ENCODE measurements at places on chromosomes 13 and 19.

DNA sequence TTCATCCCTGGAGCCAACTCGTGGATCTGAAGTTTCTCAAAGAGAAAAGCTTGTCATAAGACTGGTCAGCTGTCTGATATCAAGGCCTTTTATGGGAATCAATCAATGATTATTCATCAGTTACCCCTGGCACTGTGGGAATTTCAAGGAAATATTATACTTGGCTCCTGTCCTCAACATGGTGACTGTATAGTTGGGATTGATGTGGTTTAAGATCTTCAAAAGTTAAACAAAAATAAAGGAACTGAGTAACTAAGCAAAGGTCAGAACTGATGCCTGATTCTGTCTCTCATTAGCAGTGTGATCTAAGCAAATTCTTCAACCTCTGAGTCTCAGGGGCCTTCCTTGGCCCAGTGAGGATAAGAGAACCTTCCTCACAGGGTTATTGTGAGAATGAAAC, 22.2 kb upstream of the SERPINE3 start:
- DNase-seq = no peak

- no peak for DNase-seq
These were observed 126.7 kb downstream of the ABCC4 start for GRCh38 chr13:95174517-95174916.

DNA sequence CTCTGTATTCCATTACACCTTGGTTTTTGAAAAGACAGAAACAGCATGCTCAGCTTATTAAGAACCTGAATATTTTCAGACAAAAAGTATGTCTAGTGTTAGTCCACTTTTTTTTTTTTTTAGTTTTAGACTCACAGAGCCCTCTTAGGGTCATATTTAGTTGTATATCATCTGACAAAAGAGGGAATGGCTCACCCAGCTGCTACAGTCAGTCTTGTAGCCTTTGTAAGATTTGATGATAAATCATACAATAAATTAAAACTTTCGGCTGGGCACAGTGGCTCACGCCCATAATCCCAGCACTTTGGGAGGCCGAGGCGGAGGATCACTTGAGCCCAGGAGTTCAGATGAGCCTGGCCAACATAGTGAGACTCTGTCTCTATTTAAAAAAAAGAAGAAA, 43.7 kb upstream of the LDLR start:
- DNase-seq = no peak

- no peak for DNase-seq
These were observed 2.7 kb upstream of the RASAL3 start for GRCh38 chr19:15466851-15467733.

GRCh38 chr13:79060216-79060615, 345.8 kb downstream of the RBM26 start:
- no peak for DNase-seq

DNA sequence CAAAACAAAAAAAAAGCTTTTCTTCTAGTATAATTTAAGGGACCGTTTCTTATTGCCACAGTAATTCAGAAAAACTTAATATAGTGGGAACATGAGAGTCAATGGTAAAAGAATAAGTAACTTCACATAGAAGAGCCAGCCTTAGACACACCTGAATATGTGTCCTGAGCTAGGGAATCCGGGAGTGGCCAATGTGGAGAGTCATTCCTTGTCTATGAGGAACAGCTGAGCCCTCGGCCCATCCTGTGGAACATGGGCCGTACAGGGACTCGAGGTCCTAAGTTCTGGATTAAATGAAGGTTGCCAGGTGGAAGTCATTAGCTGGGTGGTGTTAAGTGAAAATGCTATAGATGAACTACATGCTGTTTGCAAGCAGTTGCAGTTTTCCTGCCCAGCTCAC, 32.2 kb downstream of the EFNB2 start:
- DNase-seq = no peak

GRCh38 chr13:108786456-108787200, 157.2 kb downstream of the MYO16 start:
- DNase-seq = peak; percentile 30

GRCh38 chr13:45413826-45414307, 4.3 kb downstream of the SLC25A30 start:
- no peak for DNase-seq

DNA sequence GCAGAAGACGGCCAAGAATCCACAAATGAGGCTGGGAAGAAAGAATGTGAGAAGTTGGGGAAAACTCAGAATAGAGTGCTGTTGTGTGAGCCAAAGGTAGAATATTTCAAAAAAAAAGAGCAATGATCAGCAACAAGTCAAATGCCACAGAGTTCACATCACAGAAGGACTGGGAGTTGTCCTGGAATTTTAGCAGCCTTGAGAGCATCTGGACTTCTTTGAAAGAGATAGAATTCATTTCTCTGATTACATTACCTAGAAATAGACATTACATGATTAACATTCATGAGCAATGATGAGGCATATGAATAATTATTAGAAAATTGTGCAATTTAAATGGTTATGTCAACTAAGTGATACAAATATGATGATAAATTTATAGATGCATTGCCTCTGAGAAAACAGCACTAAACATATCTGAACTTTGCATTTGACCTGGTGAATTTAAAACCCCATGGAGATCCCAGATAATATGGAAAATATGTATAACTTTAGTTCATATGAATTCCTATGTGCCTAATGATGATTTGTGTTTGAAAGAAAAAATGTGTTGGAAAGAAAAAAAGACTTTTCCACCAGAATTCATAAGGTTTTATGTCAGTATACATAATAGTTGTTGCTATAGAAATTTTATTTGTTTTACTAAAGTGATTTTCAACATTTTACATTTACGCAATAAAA, 186.2 kb downstream of the POSTN start:
- DNase-seq = peak; percentile 95

DNA sequence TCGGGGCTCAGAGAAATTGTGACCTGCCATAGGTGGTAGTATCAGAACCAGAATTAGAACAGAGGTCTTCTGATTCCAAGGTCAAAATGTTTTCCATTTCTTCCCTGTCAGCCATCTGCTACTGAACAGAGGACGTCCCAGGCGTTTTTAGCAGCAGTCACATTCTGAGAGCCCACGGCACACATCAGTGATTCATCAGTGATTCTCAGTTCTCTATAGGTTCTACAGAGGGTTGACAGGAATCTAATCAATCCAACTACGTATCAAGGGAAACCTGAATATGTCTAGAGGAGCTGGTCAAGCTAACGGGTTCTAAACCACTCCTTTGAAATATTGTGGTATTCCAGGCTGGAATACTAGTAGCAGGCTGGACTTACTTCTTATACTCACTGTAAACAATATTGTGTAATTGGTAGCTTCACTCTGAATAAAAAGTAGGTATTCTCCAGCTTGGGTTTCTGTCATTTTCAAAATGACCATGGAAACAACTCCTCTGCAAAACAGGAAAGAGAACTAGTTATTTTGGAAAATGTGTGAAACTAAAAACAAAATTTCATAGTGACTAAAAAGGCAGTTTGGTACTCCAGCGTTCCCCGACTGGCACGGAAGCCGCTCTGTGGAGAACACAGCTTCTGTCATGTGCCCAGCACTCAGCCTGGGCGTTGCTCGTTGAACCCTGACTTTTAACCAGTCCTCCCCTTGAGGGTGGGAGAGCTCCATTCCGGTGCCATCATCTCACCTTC, 43.2 kb downstream of the FLT3 start:
- no peak for DNase-seq

GRCh38 chr19:12139885-12140544, at the start of gene ZNF20:
ZNF20 (minus strand) TSS chr19:12140350; CDS start chr19:12140182, 168 bp downstream.
- peak; percentile 91 for DNase-seq

- no peak for DNase-seq
These were observed 211.9 kb downstream of the ZNF536 start for GRCh38 chr19:30584090-30584489.

DNA sequence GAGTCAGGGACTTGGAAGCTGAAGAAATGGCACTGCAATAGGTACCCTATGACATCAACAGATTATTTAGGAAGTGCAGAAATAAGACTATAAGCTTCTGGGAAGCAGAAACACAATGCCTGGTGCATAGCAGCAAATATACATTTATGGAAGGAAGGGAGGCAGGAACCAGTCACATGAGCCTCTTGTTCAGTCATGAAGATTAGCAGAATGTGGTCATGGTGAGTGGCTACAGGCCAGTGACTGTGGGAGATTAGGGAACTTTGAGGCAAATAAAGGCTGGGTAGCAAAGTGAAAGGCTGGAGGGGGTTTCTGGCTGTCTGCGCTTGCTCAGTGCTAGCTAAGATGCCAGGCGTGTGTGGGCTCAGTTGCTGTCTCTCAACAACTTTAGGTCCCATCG, 96.3 kb downstream of the EPSTI1 start:
- no peak for DNase-seq

DNA sequence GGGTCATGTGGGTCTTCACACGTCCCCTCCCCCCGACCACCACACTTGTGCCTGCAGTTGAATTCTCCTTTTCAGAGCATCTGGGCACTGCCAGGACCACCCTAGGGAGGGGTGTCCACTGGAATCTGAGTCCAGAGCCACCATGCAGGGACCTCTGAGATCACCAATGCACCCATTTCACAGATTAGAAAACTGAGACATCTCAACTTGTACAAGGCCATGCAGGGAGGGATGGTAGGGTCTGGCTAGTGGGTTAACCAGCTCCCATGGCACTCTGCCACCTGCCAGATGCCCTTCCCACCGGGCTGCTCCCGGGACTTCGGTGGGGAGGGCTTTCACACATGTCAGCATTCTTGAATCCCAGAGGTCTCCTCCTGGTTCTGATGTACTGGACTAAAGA, 44.3 kb upstream of the C19orf12 start:
- no peak for DNase-seq

GRCh38 chr19:48630296-48631063, 6.7 kb downstream of the DBP start:
- DNase-seq = peak; percentile 52

- no peak for DNase-seq
These were observed 21.9 kb downstream of the CEBPA start for GRCh38 chr19:33280351-33280921.

All from skin of body (tissue), 3 donors.